Activated naive CD4-positive, alpha-beta T cell treated with Interleukin-2 at 50 U/mL for 16 hours (primary cell): ENCODE measurements at places on chromosomes 11 and 22.

- DNase-seq = no peak
These were observed 3.0 kb downstream of the ME3 start for GRCh38 chr11:86669424-86669823.

- peak; percentile 25 for DNase-seq
These were observed 19.2 kb downstream of the NPTXR start for GRCh38 chr22:38824585-38824984.

- DNase-seq = peak; percentile 68
These were observed 9.4 kb upstream of the SAMM50 start for GRCh38 chr22:43945632-43946383.

DNA sequence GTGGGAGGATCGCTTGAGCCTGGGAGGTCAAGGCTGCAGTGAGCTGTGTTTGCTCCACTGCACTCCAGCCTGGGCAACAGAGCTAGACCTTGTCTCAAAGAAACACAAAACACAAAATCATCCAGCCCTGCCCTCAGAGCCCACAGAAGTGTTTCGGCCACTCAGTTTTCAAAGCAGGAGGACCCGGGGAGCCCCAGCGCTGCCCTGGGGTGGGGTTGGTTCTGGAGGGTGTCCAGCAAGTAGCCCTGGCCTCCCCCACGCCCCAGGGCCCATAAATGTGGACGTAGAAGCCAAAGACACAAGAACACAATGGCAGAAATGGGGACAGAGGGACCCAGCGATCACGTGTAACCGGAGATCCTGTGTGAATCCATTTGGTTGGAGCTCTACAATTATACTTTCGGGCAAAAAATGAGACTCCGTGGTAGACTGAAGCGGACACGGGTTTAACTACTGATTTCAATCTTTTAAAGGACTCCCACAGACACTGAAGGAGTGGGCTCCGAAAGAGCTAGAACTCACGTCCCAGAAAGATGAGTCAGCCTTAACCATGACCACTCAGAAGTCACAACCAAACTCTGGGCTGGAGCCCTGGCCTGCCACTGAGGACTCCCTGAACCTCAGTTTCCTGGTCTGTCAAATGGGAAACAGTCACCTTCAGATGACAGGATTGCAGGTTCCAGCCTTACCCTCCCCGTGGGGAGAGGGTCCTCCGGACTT is 9.0 kb upstream of the CYTH4 start:
- peak; percentile 29 for DNase-seq

DNA sequence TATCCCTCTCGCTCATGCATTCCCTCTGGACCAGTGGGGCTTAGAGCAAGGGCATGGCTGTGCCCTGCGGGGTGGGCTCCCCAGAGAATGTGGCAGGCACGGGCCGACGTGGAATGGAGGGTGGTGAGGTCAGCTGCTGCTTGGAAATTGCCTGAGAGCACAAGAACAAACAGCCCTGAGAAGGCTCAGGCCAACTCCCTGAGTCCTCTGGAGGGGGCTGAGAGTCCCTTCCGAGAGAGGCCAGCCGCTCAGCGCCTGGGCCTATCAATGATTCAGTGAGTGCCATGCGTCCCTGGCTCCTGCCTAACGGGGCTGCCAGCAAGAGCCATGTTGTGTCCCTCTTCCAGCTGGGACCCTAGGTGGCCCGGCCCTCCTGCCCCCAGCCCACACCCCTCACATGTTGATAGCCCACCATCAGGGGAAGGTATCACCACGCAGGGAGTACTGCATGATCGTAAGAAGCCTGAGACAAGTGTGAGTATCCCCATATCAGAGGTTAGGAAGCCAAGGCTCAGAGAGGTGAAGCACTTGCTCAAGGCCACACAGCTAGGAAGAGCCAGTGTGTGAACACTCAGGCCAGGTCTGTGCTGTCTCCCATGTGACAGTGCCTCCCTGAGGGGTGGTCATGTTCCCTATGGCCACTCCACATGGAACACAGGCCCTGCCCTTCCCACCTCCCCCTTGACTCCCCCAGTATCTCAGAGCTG is 55.8 kb downstream of the NECTIN1 start:
- DNase-seq = no peak
